B cell (primary cell): ENCODE measurements at places on chromosomes 7 and 10. TPM values are rescaled to one million over a fixed set of nuclear protein-coding genes. Genes with fewer than 3 reads are reported as not detected.
A peak's percentile ranks its signal among the peaks of the same experiment; 100 is the strongest.

The NKX2-3 gene
- total RNA-seq = not detected in 2 replicates

The CC2D2B gene
- total RNA-seq = 1.2 and 2.1 TPM in 2 replicates

The WNT16 gene
- total RNA-seq = 6.9 and 7.4 TPM in 2 replicates

The MET gene
- 0.59 and 1.9 TPM in 2 replicates for total RNA-seq

The ATG9B gene
- 4.2 and 5.1 TPM in 2 replicates for total RNA-seq

The AKR1C4 gene
- not detected in 2 replicates for total RNA-seq

The ARHGAP19 gene
- total RNA-seq = 21.7 and 22.5 TPM in 2 replicates

GRCh38 chr7:92567460-92567859 lies 22.7 kb downstream of the FAM133B start:
- H3K4me3 ChIP-seq = no peak overlapping the region
- H3K4me1 ChIP-seq = no peaks in the 10 kb centered on the region
- H3K27me3 ChIP-seq = no peaks in the 10 kb centered on the region

- peaks cover 13% of the 10 kb centered on the region for H3K4me1 ChIP-seq
- DNase-seq = peak; percentile 27
- no peak overlapping the region for H3K4me3 ChIP-seq
- no peak overlapping the region for H3K27ac ChIP-seq
Measured at GRCh38 chr7:111012799-111013675, 77.9 kb upstream of the LRRN3 start.

DNA sequence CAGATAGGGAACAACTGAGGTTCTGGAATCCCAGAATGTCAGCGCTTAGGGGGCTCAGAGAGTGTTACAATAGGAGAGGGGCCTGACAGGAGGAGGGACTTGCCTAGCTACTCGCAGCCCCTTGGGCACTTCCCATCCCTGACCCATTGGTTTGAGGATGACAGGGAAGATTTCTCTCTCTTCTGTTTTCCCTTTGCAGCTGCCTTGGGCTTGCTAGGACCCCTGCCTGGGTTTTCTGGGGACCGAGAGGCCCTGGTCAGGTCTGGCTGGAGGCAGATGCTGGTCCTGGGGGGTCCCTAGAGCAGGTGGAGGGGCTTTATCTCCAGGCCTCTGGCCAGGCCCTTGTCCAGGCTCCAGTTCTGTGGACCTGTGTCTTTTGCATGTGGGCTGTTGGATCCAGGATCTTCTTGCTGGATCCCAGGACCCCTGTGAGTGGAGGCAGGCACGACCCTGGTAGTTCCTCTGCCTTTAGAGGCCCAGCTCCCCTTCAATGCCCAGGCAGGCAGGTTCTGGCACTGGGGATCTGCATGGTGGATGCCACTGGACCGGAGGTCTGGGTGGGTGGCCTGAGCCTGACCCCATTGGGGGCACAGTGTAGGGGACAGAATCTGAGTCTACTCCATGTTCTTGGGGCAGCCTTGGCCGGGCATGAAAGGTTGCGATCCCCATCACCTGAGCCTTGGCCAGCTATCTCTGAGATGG lies 26.9 kb downstream of the RAMP3 start:
- H3K27ac ChIP-seq = no peak overlapping the region
- H3K27me3 ChIP-seq = no peaks in the 10 kb centered on the region
- no peaks in the 10 kb centered on the region for H3K36me3 ChIP-seq
- no peak for DNase-seq
- no peak overlapping the region for H3K4me3 ChIP-seq

- no peak overlapping the region for H3K4me3 ChIP-seq
- no peaks in the 10 kb centered on the region for H3K36me3 ChIP-seq
- H3K4me1 ChIP-seq = no peaks in the 10 kb centered on the region
- DNase-seq = no peak
Measured at GRCh38 chr10:76466836-76467503, 1035.5 kb downstream of the LRMDA start.

DNA sequence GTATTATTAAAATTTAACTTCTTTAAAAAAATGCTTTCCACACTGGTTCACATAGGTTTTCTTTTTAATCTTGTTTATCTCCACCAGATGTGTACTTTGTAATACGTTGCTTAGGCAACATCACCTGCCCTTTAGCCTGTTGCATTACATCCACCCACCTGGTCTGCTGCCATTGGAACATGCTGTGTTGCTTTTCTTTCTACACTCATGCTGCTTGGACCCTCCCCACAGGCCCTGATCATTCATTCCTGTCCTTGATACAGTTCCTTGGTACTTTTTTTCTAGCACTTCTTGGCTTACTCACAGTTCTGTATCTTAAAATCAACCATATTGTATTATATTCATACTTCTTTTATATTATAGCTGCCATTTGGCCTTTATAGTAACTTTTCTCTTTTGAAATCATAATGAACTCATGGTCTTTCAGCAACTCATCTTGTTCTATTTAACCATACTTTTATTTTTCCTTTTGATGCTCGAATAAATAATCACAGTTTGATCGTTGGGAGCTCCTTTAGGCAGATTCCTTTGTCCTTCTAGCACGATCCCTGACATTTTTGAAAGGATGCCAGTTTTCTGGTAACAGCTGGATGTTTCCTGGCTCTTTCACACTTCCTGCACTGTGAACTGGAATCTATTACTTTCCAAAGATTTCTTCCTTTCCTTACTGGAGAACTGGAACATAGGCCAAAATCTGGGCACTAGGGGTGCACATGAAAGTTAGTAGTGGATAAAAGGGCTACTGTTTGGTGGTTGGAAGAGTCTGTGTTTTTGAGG lies 125.1 kb downstream of the CDK14 start:
- H3K27ac ChIP-seq = no peak overlapping the region
- DNase-seq = no peak
- peaks cover 8% of the 10 kb centered on the region for H3K36me3 ChIP-seq
- H3K4me3 ChIP-seq = no peak overlapping the region

GRCh38 chr10:1531883-1532597 lies 205.3 kb downstream of the ADARB2 start:
- no peaks in the 10 kb centered on the region for H3K36me3 ChIP-seq
- H3K27me3 ChIP-seq = no peaks in the 10 kb centered on the region

- peaks cover 58% of the 10 kb centered on the region for H3K36me3 ChIP-seq
- no peak overlapping the region for H3K4me3 ChIP-seq
- H3K27ac ChIP-seq = peak overlapping the region; percentile 97
- H3K4me1 ChIP-seq = peaks cover 53% of the 10 kb centered on the region
- H3K27me3 ChIP-seq = no peaks in the 10 kb centered on the region
Measured at GRCh38 chr10:43395571-43396060, 13.4 kb downstream of the HNRNPF start.

DNA sequence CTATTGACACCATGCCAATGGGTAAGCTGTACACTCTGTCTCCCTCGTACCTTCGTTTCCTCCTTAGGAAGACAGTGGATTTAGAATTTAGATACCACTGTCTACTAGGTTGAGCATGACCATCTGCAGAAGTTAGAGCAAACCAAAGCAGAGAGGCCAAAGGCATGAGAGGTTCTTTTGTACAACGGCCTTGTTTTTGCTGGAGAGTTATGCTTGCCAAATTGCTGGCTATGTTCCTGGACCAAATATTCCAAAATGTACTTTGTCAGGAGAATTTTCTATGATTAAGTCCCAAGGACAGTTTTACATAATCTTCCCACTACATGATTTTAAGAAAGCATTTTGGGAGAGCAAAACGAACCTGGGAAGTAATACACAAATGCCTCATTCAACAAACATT lies 47.9 kb upstream of the PLCE1 start:
- no peak for DNase-seq
- no peaks in the 10 kb centered on the region for H3K4me1 ChIP-seq
- H3K27ac ChIP-seq = no peak overlapping the region
- no peak overlapping the region for H3K4me3 ChIP-seq

DNA sequence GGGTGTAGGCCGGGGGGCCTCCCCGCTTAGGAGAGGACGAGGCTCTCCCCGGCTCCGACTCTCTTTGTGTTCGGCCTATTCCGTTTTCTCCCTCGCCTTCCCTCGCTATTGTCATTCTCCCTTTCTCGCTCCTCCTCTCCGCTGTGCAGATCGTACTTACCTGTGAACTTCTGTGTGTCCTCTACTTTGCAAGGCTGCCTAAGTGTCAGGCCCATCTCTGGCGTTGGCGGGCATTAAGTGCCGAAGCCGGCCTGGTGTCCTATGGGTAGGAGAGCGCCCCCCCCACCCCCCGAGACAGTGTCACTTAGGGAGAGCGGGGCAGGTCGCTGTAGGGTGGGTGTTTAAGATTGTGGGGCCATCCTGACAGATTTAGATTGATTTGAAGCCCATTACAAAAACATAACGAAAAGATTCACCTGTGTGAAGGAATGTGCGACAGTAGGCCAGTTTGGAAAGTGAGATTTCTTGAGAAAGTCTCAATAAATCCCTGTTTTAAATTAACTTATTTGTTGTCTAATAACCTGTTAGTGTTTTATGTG lies 579 bp downstream of the RBM33 start:
- H3K27me3 ChIP-seq = no peaks in the 10 kb centered on the region
- peaks cover 23% of the 10 kb centered on the region for H3K36me3 ChIP-seq
- peaks cover 24% of the 10 kb centered on the region for H3K4me1 ChIP-seq
- DNase-seq = peak; percentile 66
- H3K4me3 ChIP-seq = peak overlapping the region; percentile 90

DNA sequence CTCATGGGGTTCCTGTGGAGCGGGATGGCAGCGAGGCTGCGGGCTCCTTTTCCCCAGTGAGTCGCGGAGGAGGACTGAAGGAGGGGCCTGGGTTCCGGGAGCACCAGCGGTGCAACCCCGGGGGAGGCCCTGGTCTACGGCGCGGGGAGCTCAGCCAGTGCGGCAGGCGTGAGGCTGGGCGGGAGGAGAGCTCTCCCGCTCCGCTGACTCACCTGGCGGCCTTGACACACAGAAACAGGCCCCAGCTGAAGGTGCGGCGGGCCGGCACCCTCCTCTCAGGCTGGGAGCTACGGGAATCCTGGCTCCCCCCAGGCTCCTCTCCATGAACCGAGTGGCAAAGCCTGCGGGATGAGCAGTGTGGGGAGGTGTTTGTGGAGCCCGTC lies 6.8 kb upstream of the NOM1 start:
- H3K36me3 ChIP-seq = no peaks in the 10 kb centered on the region
- peaks cover 3% of the 10 kb centered on the region for H3K27me3 ChIP-seq
- no peak overlapping the region for H3K27ac ChIP-seq
- DNase-seq = no peak

GRCh38 chr10:84190621-84191020 lies 3.7 kb upstream of the CDHR1 start:
- no peaks in the 10 kb centered on the region for H3K36me3 ChIP-seq
- H3K4me3 ChIP-seq = no peak overlapping the region
- peaks cover 28% of the 10 kb centered on the region for H3K27me3 ChIP-seq
- no peak overlapping the region for H3K27ac ChIP-seq
- H3K4me1 ChIP-seq = peaks cover 14% of the 10 kb centered on the region

DNA sequence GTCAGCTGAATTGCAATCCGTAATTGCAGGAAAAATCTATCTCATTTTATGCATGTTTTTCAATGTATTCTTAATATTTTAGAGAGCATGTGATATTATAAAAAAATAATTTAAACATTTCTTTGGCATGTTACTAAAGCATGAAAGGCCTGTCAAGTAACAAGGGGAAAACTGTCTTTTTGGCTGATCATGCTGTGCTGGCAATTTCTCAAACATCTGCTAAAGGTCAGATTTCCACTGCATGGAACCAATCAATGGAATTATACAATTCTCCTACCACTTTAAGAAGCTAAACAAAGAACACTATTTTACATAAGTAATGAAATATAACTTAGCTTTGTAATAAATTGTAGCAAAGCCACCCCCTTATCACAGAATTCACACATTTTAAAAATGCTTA lies 49.4 kb downstream of the JMJD1C start:
- H3K27ac ChIP-seq = no peak overlapping the region
- H3K27me3 ChIP-seq = no peaks in the 10 kb centered on the region
- no peak for DNase-seq

GRCh38 chr7:93476491-93477344 lies 97.8 kb downstream of the CALCR start:
- H3K36me3 ChIP-seq = no peaks in the 10 kb centered on the region
- no peak for DNase-seq
- H3K27ac ChIP-seq = no peak overlapping the region
- H3K27me3 ChIP-seq = no peaks in the 10 kb centered on the region

DNA sequence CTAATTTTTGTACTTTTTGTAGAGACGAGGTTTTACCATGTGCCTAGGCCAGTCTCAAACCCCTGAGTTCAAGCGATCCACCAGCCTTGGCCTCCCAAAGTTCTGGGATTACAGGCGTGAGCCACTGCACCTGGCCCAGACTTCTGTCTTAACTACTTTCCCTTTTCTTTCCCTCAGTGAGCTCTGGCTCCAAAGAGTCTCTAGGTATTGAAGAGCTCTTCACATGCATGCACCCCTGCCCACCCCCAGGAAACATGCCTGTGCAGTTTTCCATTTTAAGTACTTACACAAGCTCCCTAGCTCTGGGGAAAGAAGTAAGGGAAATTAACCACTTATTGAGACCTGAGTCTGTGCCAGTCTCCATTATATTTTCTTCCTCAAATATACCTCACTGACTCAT lies 2.0 kb downstream of the MYOZ1 start:
- no peak overlapping the region for H3K27ac ChIP-seq
- H3K4me1 ChIP-seq = peaks cover 4% of the 10 kb centered on the region
- DNase-seq = no peak
- H3K36me3 ChIP-seq = no peaks in the 10 kb centered on the region
- no peaks in the 10 kb centered on the region for H3K27me3 ChIP-seq
